Stimulated activated naive CD8-positive, alpha-beta T cell treated with anti-CD3 and anti-CD28 coated beads, Interleukin-15, Interleukin-2, amounts not matched to agents 100 U/mL and 50 U/mL, for 24 hours (primary cell): ENCODE measurements at places on chromosomes 7 and 10.

- no peak for DNase-seq
Observed at GRCh38 chr7:106604303-106604924, 56.5 kb downstream of the CCDC71L start.

- peak; percentile 81 for DNase-seq
Observed at GRCh38 chr7:2863461-2864066, 19.5 kb upstream of the GNA12 start.

GRCh38 chr7:74185636-74186035 lies 11.5 kb downstream of the EIF4H start:
- DNase-seq: no peak

DNA sequence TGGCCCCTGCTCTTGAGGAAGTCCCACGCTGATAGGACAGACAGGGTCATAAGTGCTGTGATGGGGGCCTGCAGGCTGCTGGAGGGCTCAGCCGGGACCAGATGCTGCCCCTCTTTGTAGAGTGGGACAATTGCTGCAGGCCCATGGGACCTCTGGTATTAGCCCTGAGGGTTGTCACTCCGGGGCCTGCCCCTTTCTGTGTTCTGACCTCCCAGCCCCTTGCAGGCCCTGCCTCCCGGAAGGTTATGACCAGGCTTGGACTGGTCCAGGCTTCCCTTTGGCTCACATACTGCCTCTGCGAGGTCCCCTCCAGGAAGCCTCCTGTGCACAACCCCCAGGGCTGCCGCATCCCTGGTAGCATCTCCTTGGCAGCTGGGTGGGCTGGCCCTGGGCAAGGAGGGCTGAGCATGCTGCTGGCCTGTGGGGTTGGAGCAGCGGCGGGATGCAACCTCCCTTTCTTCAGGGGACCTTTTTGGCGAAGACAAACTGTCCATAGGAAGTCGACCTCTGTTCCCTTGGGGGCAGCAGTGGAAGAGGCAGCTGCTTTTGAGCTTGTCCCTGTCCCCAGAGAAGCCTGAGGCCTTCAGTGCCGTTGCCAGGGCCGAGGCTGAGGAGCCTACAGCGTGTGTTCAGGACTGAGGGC lies 8.8 kb downstream of the LIMK1 start:
- DNase-seq: no peak

GRCh38 chr7:82318786-82319185 lies 124.8 kb downstream of the CACNA2D1 start:
- no peak for DNase-seq

DNA sequence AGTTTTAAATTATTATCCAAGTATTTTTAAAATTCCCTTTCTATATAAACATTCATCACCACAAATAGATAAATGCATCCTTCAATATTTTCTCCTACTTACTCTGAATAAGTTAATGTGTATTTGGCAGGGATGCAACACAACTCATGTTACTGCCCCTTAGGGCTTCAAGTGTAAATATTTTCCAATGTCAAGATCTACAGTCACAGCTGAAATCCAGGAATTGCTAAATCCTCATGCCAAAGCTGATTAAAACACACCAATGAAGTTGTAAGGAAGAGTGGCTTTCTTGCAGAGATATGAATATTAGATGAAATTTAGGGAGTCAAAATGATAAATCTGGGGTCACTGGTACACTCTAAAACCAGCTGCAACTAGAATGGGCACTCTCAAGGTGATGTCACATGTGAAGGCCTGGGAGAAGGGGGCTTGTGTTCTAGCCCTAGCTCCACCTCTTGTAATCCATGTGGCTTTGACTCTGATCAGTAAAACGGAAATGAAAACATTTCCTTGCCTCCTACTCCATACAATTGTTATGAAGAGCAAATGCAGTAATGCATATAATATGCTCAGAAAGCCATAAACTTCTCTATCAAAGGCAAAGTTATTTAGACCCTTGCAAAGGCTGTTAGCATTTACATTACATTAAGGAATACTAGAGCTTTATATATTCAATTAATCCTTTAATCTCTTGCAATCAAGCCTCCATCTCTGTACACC lies 228.1 kb upstream of the NFE2L3 start:
- no peak for DNase-seq

GRCh38 chr10:131560706-131561355 lies 249.3 kb upstream of the TCERG1L start:
- DNase-seq: no peak

DNA sequence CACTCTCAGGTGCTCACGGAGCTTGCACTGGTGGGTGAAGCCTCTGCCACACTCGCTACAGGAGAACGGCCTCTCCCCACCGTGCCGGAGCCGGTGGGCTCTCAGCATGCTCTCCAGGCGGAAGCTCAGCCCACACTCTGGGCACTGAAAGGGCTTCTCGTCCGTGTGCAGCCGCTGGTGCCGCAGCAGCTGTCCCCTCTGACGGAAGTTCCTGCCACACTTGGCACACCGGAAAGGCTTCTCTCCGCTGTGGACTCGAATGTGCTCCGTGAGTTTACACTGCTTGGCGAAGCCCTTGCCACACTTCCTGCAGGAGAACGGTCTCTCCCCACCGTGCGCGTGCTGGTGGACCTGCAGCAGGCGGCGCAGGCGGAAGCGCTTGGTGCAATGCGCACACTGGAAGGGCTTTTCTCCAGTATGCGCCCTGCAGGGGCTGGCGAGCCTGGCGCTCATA lies 19.3 kb downstream of the ZNF786 start:
- DNase-seq: no peak

GRCh38 chr10:11444155-11444530 lies 167.3 kb downstream of the USP6NL start:
- DNase-seq: no peak

DNA sequence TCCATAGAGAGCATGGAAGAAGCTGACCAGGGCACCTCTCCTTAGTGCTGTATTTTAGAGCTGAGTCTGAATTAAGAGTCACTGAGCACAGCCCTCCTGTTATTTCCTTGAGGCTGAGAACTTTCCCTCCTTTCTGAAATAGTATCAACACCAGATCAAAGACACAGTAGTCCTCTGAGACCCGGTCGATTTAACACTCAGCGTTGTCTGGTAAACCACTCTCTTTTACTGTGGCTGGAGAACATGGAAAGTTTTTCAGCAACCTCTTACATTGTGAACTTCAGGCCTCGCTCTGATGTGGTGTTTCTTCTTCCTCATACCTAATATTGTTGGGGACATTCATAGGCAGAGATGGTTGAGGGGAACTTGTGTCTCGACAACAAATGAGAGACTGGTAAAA lies 202.0 kb upstream of the MTPN start:
- DNase-seq: no peak

DNA sequence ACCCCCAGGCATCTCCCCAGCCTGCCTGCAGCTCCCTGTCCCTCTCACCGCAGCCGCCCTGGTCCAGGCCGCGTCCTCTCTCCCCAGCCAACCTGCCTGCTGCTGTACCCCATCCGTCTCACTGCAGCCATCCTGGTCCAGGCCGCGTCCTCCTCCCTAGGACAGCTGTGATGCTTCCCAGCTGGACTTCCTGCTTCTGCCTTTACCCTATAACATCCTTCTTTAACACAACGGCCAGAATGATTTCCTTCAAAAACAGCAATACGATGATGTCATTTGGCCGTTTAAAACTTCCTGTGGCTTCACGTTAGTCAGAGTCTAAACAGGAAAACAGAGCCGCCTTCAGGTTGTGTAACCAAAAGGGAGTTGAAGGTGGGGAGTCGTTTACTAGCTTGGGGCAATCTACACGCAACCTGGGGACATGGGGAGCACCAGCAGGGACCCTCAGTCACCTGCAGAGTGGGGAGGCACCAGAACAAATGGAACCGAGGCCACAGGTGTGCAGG lies 32.2 kb upstream of the ZFAND2A start:
- peak; percentile 22 for DNase-seq
